T-helper 22 cell (primary cell): ENCODE measurements at places on chromosomes 3 and 15.

- no peak for DNase-seq
Observed at GRCh38 chr3:127732879-127733350, 60.2 kb downstream of the ABTB1 start.

DNA sequence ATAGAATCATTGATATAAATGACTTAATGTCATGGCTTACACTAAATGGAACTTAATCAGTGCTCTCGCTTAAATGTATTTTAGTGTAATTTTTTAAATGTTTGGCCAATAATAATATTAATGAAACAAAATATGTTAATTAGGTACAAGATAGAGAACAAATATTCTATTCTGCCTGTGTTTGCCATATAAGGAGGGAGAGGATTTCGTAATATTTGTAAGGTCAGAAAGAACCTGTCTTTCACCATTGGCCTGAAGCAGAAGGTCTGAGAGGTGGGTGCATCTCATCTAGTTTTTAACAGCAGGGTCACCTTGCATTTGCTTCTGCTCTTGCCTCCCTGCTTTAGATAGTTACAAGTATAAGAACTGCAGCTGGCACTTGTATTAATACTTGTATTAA lies 2.5 kb downstream of the GPR87 start:
- DNase-seq, result no peak

DNA sequence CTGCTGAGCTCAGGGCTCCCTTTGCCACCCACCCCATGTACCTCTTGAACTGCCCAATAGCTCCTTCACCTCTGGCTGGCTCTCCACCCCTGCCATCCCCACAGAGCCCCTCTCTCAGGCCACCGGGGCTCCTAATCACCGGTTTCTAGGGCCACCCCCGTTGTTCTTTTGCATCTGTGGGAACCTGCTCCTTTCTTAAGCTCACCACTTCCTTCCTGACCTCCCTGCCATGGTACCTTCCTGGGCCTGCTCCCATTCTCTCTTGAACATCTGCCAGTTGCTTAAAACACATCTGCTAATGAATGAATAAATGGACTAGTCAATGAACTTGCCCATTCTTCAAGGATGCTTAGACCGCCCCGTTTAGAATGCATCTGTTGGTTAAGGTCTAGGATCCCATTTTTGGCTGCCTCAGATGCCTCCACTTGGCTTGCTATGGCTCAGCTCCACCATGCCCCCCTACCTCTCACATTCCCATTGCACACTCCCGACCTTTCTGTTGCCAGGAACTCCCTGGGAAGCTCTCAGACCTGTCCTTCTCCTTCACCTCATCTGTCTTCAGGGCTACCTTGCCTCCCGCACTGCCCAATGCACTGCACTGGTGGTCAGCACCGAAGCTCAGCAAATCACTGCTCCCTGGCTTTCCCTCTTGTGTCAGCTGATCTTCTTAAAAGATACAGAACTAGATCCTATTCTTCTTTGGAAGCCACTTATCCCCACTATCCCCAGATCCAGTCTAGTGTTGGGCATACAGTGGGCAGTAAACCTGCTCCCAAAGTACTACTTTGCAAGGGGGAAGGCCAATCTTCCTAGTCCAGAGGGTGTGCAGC lies 9.1 kb downstream of the AMOTL2 start:
- DNase-seq, result no peak

DNA sequence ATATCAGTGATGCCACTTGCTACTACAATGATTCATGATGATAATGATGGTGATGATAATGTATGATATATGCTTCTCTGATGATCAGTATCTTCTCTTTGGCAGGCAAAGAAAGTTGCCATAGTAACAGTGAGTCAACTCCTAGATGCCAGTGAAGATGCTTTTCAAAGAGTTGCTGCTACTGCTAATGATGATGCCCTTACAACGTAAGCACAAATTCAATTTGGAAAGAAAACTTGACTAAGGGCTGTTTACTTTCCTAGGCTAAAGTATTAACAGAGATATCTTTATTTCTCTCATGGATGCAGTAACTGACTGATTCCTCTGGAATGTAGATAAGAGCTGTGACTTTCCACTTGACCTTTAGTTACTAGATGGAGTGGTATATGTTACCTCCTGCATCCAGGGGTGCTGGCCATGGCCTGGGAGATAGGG lies 27.8 kb downstream of the ADGRG7 start:
- no peak for DNase-seq

DNA sequence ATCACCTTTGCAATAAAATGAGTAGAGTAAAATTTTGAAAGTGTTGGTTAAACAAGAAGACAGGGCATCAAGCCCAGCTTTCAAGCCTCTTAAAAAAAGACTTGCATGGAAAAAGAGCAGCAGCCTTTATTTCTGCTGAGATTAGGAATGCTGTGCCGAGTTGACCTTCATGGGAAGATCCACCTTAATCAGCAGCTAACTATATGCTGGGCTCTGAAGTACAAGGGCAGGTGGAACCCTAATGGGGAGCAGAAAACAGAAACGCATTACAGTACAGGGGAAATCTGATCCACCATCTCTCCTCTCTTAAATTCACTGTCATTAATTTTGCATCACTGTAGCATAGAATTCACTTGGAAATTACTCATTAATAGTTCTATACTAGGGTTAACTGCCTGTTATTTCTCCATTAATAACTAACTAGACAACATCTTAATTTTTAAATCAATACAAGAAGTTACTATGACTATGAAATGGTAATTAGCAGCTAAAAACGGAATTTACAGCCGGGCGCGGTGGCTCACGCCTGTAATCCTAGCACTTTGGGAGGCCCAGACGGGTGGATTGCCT lies 133.6 kb downstream of the GHSR start:
- DNase-seq, result no peak

- DNase-seq, result no peak
Observed at GRCh38 chr3:12318758-12319621, 30.1 kb downstream of the PPARG start.

DNA sequence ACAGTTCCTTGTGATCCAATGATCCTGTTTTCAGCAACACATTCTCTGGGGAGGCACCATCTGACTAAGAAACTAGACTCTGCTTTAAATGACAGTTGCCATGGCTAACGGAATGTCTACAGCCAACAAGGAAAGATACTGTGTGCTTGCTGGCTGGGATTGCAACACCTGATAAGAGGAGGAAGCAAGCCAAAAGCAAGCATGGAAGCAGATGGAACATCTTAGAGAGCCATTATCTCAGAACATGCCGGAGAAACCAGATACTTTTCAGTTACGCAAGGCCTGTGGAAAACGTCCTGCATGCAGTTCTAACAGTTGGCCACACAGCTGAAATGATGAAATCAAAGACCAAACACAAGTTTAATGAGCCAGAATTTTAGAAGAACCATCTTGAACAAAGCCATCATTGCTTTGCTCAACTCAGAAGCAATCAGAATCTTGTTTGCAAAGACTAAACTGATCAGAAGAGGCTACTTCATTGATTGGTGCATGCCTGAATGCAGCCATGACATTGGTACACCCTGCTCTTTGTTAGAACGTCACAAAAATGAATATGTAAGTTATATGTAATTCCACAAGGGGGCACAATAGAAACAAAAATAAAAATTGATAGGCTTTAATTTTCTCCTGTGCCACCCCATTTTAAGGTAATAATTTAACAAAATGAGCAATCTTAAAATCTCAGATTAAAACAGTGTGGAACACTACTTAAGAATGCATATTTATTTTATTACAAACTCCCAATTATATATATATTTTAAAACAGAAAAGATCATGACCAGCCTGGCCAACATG lies 50.8 kb downstream of the GXYLT2 start:
- DNase-seq, result no peak

- no peak for DNase-seq
Observed at GRCh38 chr3:9803494-9803893, 6.6 kb upstream of the TTLL3 start.

DNA sequence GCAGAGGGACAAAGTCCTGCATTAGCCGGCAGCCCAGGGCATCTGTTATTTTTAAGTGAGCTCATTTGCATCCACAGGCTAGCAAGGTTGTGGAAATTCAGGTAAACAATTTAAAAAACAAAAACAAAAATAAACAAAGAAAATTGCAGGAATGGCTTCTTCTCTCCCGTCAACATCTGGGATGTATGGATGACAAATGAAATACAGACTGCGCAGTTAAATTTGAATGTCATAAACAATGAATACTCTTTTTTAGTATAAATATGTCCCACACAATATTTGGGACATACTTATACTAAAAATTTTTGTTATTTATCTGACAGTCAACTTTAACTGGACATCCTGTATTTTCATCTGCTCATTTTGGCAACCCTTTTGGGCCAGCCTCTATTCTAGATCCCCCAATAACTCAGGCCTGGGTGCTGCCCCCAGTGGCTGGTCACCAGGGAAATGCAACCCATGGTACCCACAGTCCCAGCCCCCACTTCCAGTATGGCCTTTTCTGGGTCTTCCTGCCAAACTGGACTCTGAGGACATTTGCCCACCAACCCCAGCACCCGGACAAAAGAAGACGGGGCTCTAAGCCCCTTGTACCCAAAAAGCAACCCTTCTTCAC lies 12.7 kb downstream of the GRM2 start:
- no peak for DNase-seq

DNA sequence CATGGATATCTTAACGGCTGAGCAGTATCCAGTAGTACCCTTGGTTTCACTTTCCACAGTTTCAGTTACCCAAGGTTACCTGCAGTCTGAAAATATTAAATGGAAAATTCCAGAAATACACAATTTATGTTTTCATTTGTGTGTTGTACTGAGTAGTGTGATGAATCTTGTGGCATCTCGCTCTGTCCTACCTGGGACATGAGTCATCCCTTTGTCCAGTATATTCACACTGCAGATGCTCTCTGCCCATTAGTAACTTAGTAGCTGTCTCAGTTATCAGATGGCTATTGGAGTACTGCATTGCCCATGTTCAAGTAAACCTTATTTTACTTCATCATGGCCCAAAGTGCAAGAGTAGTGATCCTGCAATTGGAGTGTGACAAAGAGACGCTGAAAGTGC lies 26.1 kb downstream of the GASK1A start:
- DNase-seq, result no peak

GRCh38 chr3:127044996-127045395 lies 62.1 kb downstream of the PLXNA1 start:
- no peak for DNase-seq

GRCh38 chr3:111850537-111850936 lies 8.5 kb upstream of the PHLDB2 start:
- DNase-seq, result no peak

DNA sequence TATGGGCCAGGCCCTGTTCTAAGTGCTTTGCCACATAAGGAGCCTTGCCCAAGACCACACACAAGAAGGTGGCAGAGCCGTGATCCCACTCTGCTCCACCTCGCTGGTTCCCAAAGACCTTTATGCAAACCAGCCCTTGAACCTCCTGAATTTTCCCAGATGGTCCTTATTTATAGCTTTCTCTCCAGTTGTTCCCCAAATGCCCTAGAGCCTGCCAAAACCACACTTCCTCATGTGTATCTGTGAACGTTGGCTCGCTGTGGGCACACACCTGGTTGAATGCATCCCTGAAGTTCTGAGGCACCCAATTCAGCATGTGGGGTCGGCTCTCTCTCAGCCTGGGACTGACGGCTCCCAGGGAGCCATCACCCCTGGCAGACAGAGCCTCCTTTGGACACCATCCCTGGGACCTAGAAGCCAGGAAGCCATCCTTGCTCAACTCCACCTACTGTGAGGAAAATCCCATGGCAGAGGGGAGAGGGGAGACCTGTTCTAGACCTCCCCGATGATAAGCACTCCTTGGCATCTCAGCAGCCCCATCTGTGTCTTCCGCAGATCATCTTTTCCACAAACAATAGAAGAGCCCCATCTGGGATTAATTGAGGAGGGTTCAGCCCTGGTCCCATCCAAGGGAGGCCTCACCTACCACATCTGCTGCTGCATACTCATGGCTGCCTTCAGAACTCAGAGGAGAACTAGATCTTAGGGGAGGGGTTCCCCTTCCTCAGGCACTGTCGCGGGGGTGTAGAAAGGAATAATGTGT lies 42.3 kb upstream of the LIMD1 start:
- DNase-seq, result no peak

DNA sequence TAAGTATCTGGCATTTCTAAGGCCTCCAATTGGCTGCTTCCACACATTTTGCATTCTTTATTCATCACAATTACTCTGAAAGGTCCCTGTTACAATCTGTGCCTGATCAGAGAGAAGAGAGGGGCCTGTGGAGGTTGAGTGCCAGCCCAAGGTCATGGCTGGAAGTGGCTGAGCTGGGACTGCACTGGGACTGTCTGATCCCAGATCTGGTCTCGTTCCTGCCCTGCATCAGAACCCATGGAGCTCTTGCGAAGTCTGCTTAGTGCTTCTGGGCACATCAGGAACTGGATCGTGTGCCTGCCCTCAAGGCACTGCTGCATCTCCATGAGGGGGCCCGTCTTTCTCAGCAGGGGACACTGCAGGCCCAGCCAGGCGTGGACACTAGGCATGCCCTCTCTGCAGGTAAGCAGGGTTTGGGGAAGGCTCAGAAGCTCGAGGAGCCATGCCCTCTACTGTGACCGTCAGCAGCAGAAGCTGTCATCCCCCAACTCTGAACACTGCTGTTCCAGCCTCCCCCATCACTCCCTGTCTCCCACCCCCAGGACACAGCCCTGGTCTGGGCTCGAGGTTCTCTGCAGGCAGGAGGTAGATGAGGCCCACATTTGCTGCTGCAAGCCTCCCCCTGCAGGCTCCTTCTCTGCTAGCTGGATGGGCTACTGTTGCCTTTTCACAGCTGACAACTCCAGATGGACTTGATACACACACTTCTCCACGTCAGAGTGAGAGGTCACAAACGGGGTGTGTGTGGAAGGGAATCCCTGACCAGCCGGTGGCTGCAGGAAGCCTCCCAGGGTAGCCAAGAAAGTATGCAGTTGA lies 96.5 kb upstream of the PRR23E start:
- no peak for DNase-seq

- no peak for DNase-seq
Observed at GRCh38 chr15:70094690-70095311, 2.9 kb downstream of the TLE3 start.

DNA sequence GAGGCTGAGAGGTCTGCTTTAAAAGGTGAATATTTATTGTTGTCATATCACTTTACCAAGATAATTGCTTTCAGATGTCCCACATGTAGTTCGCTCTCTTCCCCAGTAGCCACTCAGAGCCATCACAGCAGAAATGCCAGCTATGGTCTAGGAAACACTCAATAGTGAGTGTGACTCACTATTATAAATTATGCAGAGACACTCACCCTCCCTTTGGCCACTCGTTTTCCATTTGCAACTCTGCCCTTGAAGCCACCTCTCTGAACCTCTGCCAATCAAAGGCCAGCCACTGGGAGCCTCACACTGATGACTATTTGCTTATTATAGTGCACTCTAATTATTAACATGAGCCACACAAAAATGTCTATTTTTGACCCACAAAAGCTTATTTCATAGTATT lies 328.1 kb upstream of the ATP10A start:
- DNase-seq, result no peak

DNA sequence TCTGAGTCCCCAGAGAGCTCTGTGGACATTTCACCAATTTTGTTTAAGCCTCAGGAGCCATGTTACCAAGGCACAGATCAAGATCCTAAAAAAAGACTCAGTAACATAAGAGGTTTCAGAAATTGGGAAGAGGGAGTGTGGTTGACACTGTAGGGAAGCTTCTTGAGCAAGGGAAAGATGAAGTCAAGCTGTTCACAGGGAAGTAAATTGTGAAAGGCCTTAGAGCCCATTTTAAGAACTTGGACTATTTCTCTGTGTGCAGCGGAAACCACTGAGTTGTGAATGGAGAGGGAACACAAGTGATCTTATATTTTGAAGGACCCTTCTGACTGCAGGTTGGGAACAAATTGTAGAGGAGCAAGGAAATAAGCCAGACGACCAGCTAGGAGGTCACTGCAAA lies 18.7 kb downstream of the BCL2A1 start:
- no peak for DNase-seq
